ENCODE measurements at places on chromosomes 1 and 21.

DNA sequence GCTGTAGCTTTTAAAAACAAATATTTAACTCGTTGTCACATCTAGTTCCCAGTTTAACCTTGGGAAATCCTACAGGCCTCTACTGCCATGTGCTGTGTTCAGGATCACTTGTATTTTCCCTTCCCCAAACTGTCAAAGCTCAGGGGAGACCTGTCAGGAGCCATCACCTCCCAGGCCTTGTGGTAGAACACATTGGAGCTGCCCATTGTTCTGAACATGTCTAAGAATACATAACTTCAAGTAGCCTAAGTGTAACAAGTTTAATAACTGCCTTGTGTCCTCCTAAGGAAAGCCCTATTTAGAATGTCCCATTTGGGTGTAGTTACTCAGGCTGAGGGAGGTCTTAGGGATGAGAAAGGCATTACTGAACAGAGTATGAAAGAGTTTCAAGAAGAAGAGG, 28.6 kb upstream of the PIGC start:
- DNase-seq = no peak

DNA sequence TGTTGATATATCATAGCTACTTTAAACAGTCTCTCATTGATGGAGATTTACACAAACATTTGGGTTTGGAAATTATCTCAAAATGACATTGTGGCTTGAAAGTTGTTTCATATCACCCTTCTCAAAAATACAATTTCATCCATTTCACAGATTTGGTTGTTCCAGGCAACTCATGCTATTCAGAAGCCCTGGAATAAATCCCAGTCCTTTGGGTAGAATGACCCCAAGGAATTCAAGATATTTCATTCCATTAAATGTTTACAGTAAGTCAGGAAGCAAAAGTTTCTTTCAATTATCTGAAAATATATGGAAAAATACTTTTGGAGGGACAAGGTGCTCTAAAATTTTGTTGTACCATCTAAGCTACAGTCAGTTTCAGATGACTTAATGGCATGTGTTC, 27.1 kb downstream of the MPZL1 start:
- DNase-seq = no peak

GRCh38 chr1:216836316-216836715, 113.1 kb upstream of the ESRRG start:
- DNase-seq = no peak

GRCh38 chr1:198933515-198934222, 294.8 kb downstream of the PTPRC start:
- no peak for DNase-seq

GRCh38 chr1:65417729-65418128, 2.7 kb upstream of the LEPR start:
- no peak for DNase-seq

- DNase-seq = no peak
Observed at GRCh38 chr1:41240781-41241353, 1.2 kb downstream of the SCMH1 start.

- DNase-seq = no peak
Observed at GRCh38 chr21:33339135-33339534, 14.4 kb downstream of the IFNAR1 start.

- DNase-seq = no peak
Observed at GRCh38 chr1:29569971-29570634, 333.8 kb downstream of the PTPRU start.

DNA sequence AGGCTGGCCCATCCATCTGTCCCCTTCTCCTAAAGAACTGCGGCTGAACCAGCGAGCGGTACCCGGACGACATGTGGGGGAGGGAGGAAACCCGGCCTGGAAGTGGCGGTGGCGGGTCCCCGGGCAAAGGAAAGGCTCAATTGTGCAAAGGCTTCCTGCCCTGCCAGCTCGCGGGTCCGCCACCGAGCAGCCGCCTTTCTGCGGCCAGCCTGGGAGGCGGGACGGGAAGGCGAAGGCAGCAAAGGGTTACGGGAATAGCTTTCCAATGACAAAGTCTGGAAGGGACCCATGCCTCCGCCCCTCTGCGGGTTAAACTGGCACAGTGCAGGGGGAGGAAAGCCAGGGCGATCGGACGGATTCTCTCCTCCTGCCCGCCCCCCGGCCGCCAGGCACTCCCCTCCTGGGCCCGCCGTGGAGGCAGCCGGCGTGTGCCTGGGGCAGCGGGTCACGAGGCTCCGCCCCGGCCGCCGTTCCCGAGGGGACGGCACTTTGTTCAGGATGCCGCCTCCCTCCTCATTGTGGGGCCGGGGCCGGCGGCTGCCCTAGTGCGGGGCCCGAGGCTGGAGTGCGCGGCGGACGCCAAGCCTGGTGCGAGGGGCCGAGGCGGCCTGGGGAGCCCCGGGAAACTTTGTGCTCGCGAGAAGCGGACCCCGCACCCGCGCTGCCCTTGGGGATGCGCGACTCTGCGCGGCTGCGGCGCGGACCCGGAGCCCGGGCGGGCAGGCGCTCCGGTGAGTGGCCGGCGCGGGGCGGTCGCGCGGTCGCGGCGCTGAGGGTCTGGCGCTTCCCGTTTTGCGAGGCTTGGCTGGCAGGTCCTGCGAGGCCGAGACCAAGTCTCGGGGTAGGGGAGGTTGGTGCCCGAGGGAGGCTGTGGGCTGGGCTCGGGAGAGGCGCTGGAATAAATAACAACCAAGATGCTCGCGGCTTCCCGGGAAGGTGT, at the start of gene NAV1:
TSS of gene NAV1 (plus strand) at position 516 of the 940 bp plus-strand sequence. CDS start 83,758 bp downstream, outside the sequence.
- no peak for DNase-seq

DNA sequence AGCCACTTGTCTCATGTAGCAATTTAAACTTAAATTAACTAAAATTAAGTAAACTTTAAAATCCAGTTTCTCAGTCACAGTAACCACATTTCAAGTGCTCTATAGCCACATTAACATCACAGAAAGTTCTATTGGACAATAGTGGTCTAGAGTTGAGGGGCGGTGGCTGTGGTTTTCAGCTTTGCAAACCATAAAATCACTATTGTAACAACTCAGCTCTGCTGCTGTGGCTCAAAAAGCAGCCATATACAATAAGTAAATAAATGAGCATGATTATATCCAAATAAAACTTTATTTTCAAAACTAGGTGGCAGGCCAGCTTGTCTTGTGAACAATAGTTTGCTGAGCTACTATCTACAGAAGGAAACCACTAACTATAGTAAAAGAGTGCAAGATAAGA, 43.4 kb upstream of the C1orf53 start:
- DNase-seq = no peak

- DNase-seq = no peak
Observed at GRCh38 chr1:98659879-98660278, 1.6 kb upstream of the SNX7 start.

GRCh38 chr1:201053155-201053860, 29.8 kb upstream of the KIF21B start:
- no peak for DNase-seq

- no peak for DNase-seq
Observed at GRCh38 chr1:156033011-156033410, 12.3 kb upstream of the SSR2 start.

GRCh38 chr1:201212056-201212455, 21.4 kb downstream of the IGFN1 start:
- DNase-seq = no peak

- no peak for DNase-seq
Observed at GRCh38 chr1:3651026-3651929, 1.0 kb upstream of the TP73 start.

- DNase-seq = no peak
Observed at GRCh38 chr1:51289676-51290488, 40.5 kb downstream of the TTC39A start.

- DNase-seq = no peak
Observed at GRCh38 chr1:84735483-84735882, 45.2 kb upstream of the SSX2IP start.

DNA sequence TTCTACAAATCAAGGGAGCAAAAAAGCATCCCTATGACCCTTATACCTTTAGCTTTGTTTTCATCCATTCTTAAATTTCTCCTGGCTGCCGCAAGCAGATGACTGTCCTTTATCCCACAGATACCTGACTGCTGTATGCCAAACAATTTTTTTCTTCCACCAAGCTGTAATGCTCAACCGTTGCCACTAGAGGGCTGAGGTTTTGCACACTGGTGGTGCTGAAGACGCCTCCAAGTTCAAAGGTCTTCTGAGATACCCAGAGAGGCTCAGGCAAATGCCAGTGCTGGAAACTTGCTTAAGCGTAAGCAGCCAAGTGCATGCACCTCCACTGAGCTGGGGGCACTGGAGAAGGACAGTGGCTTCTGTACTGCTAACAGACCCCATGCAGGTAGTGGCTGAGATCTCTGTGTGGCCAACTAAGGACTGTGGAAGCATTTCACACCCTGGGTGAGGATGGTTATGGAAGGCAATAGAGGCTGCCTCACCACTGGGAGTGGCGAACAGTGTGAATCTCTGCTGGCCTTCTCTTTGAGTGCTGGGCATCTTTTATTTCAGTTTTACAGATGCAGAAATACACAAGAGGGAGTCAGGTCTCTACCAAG, 28.5 kb downstream of the CNIH3 start:
- DNase-seq = peak; percentile 30

GRCh38 chr1:204313675-204314074, 46.1 kb downstream of the PLEKHA6 start:
- DNase-seq = no peak

DNA sequence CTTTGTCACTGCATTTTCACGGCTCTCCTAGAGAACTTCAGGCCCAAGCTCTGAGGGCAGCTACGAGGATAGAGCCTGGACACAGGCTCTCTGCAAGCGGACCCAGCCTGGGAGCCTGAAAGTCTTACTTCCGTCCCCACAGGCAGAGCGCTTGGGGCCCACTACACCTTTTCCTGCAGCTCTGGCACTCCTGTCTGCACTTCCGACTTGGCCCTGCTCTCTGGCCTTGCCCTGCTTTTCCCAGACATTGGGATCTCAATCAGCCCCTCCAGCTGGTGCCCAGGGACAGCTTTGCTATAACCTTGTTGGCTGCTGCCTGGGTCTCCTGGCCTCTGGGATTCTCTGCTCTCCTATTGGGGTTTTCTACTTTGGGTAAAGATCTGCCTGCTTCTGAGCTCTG, 27.6 kb downstream of the WNT4 start:
- no peak for DNase-seq

DNA sequence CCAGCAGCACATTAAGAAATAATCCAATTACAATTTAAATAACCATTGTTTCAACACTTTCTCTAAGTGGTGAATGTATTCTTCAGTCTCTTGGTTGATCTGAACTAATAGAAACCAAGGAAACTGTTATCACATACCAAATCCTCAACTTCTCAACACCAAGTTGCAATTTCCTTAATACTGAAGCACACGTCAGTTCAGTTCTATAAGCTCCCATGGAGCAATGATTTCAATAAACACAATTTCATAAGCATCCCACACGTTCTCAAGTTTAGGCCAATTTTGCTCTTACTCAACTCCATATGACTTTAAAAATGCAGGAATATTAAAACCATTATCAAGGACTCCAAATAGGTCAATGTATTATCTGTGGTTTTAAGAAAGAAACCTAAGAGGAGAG, 5.8 kb upstream of the ERG start:
- no peak for DNase-seq

DNA sequence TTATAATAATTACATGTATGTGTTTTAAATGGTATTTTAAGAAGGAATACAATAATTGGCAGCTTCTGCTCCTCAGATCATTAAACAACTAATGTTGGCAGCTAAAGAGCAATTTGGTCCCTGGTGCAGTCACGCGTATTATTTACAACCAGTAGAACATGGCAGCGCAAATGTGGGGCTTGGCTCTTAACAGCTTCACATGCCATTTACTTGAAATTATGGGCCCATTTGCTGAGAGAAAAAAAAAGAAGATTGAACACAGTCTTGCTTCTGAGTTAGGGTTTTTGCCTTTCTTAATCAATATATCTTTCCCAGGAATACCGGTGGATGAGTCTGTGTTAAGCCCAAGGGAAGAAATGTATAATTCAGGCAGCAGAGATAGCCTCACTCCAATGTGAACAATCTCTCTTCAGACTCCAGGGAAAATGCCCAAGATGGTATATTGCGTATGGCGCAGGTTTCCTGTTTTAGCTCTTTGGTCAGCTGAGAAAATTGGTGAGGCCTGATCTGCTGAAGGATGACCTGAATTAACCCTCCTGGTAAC, 174.5 kb downstream of the DISC1 start:
- no peak for DNase-seq

DNA sequence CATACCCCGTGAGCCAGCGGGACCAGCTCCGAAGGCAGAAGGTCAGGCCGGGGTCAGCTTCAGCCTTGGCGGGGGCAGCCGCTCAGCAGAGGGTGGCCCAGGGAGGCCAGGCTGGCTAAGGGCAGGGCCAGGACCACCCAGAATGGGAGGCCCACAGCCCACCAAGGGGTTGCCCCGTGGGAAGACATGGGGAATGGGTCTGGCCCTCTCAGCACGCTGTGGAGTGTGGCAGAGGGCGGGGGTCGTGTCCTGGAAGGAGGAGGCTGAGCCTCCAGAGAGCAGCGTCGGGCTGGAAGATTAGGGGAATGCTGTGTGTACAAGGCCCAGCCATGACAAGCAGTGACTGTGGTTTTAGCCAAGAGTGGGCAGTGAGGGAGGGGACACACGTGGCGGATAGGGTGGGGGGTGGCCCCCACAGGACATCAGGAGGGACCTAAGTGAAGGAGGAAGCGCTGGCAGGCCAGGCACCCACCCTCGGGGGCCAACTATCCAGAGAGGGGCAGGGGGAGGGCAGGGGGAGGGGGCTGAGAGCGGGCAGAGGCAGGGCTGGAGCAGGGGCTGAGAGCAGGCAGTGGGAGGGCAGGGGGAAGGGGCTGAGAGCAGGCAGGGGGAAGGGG, 43.9 kb upstream of the POFUT2 start:
- DNase-seq = no peak

DNA sequence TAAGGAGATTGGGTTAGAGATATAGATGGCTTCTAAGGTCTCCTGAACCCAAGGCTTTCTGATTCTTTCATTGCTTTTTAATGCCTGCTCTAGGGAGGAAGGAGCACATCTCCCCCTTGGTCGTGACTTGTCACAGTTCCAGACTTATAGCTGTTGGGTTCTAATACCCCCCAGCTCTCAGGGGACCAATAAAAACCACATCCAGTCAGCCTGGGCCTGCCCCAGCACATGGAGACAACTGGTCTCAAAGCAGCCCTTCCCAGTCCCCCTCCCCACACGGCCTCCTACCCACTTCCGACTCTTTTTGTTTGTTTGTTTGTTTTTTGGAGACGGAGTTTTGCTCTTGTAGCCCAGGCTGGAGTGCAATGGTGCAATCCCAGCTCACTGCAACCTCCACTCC, 23.3 kb downstream of the QSOX1 start:
- no peak for DNase-seq

GRCh38 chr1:45880930-45881329, 77.5 kb downstream of the MAST2 start:
- DNase-seq = no peak

- DNase-seq = no peak
Observed at GRCh38 chr1:217453816-217454215, 177.1 kb downstream of the GPATCH2 start.

GRCh38 chr21:39467746-39468145, 16.0 kb downstream of the SH3BGR start:
- DNase-seq = no peak

GRCh38 chr1:183490932-183491331, 18.6 kb downstream of the SMG7 start:
- DNase-seq = no peak

- DNase-seq = no peak
Observed at GRCh38 chr21:42307106-42307505, 8.1 kb downstream of the TFF3 start.
